ENCODE measurements at places on chromosomes 5 and 9.

- DNase-seq, result no peak
Observed at GRCh38 chr5:5144441-5144840, 4.3 kb downstream of the ADAMTS16 start.

DNA sequence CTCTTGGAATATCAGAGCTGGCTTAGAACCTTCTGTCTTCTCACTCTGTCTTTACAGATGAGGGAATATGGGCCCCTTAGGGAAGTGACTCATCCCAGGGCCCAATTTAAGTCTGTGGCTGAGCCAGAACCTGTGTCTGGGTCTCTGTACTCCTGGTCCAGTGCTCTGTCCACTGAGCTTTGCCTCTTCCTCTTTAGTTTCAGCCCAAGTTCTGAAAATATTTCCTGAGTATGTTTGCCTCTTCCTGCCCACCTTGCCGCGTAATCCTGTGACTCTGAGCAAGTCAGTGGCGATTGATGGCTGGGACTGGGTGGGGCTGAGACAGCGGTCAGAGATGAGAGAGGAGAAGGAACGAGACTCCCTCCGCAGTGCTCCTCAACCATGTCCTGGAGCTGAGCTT, 7.8 kb downstream of the IER5L start:
- DNase-seq, result no peak

DNA sequence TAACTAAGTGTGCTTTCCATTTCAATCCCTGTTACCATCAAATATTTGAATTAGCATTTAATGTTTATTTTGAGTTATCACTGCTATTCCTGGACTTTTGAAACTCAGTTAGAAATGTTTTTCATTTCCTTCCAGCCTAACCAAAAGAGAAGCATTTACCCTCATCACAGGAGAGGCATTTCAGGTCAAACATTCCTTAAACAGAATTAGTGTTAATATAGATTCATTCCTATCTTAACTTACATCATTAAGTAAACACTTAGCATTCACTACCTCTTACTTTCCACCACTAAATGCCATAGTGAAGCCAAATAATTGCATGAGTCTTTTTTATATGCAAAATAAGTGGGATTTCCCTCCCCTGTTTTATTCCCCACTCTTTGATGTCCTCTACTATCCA, 136.6 kb upstream of the OR13F1 start:
- DNase-seq, result no peak

- no peak for DNase-seq
Observed at GRCh38 chr5:81555865-81556264, 161.9 kb upstream of the ACOT12 start.

- DNase-seq, result no peak
Observed at GRCh38 chr5:77599679-77600078, 38.8 kb downstream of the OTP start.

- DNase-seq, result peak; percentile 17
Observed at GRCh38 chr5:78720227-78720985, 71.8 kb upstream of the LHFPL2 start.

DNA sequence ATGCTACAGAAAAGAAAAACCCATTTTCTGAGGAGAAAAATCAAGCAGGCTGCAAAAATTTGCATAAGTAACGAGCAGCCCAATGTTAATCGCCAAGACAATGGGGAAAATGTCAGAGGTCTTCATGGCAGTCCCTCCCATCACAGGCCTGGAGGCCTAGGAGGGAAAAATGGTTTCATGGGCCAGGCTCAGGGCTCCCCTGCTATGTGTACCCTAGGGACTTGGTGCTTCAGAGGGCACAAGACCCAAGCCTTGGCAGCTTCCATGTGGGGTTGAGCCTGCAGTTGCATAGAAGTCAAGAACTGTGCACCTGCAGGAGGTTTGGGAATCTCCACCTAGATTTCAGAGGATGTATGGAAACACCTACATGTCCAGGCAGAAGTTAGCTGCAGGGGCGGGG, 10.4 kb downstream of the CAAP1 start:
- DNase-seq, result no peak

DNA sequence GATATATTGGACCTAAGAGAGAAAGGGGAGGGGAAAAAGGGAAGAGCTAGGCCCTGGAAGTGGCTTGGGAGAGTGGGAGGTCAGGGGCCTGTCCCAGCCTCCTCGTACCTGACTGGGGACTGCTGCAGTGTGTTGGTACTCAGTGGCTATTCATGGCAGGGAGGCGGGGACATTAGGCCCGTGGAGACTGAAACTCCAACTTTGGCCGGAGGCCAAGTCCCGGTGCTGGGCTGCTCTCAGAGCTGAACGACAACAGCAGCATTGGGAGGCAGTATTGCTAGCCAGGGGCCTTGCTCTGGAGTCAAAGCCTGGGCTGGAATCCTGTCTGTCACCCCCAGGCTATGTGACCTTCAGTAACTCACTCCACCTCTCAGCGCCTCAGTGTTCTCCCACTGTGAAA, 37.8 kb downstream of the NEURL1B start:
- DNase-seq, result no peak

- DNase-seq, result no peak
Observed at GRCh38 chr5:96333391-96333790, 99.7 kb downstream of the PCSK1 start.

GRCh38 chr9:2119566-2119965, 104.4 kb downstream of the SMARCA2 start:
- no peak for DNase-seq

- no peak for DNase-seq
Observed at GRCh38 chr9:116276651-116277121, 123.1 kb downstream of the PAPPA start.

- peak; percentile 39 for DNase-seq
Observed at GRCh38 chr5:38297830-38298608, 39.7 kb downstream of the EGFLAM start.

GRCh38 chr5:40276426-40277102, 403.2 kb upstream of the PTGER4 start:
- no peak for DNase-seq

DNA sequence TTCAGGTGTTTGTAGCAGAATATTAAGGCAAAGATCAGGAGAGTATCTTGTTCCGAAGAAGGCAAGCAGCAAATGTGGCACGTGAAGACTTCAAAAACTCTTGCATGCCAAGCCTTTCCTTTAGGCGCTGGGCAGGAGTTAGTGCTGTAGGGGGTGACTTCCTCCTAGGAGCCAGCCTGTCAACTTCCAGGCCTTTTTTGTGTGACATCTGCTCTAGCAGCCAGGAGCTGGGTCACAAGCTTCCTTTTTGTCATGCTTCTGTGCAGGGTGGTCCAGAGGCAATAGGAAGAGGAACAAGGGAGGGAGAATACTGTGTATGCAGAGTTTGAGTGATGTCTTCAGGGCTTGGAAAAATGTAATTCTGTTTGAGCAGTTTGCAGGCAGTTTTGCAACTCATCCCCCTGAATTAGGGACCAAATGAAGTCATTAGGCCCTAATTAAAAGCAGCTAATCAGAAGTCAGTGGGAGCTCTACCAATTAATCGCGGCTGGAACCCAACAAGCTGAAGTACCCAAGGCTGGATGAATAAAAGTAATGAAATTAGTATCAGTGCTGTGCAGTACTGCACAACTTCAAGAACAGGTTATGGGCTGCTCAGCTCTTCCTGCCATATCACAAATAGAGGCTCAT, 53.5 kb downstream of the TLR4 start:
- DNase-seq, result no peak

GRCh38 chr5:133531178-133531577, 81.2 kb downstream of the FSTL4 start:
- no peak for DNase-seq

GRCh38 chr5:155699385-155699784, 627.6 kb upstream of the SGCD start:
- no peak for DNase-seq

GRCh38 chr5:9977070-9977469, 272.6 kb downstream of the ATPSCKMT start:
- no peak for DNase-seq

DNA sequence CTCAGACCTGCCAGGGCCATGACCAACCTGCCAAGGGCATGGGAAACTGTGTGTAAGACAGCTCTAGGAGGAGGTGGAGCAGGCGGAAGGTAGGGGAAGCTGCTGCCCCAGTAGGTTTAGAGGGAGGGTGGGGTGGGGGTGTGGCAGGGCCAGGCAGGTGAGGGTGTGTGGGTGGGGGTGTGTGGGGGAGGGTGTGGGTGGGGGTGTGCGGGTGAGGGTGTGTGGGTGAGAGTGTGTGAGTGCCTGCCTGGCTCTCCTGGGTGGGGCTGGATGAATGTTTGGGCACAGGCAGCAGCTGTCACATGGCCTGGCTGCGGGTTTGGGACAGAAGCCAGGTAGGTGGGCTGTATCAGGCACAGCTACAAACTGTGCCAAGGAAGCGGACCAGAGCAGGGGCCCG, 8.8 kb upstream of the N4BP3 start:
- no peak for DNase-seq

DNA sequence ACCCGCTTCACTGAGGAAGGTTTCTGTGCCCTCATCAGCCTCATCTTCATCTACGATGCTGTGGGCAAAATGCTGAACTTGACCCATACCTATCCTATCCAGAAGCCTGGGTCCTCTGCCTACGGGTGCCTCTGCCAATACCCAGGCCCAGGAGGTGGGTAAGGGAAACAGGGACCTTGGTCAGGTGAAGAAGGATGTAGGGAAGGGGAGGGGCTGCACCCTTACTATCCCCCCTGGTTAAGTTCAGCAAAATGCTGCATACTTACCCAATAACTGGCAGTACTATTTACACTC, 4.4 kb downstream of the SLC4A9 start:
- no peak for DNase-seq

- no peak for DNase-seq
Observed at GRCh38 chr9:75893106-75893505, 2.6 kb downstream of the PCSK5 start.

DNA sequence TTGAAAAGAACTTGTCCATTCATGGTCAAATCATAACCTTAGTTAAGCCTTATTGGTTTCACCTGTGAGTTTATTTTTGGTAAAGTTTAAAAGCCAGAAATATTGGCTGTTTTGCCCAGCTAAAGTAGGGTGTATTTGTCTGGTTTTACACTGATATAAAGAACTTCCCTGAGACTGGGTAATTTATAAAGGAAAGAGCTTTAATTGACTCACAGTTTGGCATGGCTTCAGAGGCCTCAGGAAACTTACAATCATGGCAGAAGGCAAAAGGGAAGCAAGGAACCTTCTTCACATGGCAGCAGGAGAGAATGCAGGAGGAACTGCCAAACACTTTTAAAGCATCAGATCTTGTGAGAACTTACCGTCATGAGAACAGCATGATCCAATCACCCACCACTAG, 55.3 kb downstream of the JAKMIP2 start:
- no peak for DNase-seq

DNA sequence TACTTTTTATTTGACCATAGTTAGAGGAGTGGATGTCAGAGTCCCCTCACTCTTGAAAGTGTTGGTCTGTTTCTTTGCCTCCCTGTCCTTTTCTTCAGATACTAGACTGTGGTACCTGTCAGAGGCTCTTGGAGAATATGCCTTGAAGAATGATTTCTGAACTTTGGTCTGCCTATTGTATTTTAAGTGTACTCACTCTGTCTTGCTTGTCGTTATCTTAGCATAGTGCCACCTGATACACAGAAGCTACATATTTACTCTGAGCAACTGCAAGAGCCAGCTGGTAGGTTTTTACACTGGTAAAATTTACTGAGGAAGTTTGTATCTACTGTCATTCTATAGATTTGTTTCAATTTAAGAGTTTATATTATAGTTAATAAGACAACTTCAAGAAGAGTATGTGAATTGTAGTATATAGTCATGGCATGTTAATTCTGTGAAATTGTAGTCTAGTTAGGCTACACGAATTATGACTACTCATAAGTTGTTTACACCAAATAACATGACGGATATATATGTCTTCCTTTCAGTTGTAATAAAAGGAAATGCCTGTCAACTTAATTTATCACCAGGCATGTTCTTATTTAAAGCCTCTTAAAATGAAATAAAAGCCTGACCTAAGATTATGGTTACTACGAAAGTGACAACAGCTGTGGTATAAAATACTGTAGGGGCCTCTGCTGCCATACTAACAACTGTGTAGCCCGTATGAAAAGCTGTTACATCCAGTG, 201.7 kb downstream of the KDM4C start:
- no peak for DNase-seq

DNA sequence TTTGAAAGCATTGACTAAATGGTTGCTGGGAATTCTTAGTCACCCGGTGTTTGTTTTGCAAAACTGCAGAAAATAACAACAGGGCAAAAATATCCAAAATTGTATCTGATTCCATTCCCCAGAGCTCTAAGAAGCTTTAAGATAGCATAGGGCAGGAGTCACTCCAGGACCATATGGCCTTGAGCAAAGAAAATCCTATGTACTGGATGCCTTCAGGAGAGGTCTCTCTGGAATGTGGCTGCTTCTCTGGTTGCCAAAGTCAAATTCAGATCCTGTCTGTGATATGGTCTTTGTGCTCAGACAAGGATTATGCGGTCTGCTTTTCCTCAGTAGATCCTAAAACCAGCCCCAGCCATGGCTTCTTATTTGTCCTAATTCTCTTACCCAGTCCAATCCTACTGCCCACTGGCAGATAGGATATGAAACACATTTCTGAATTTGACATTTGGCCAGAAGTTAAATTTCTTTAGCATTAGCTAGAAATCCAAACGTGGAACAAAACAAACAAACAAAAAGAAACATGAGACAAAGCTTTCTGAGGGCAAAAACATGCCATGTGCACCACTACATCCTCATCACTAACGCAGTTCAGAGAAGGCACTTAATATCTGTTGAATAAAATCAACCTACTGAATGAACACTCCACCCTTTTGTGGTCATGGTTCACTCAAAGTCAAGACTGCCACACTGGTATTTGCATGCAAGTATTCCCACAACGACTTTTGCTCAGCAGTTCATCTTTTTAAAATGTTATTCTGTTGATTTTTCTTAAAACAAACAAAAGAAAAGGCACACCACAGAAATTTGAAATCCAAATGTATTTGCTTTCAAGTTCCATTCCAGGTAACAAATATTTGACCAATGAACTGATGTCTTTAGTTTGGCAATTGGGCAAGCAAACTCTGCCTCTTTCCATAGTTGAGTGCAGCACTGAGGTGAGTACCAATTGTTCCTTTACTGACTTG, 165.7 kb downstream of the TRPM6 start:
- no peak for DNase-seq

DNA sequence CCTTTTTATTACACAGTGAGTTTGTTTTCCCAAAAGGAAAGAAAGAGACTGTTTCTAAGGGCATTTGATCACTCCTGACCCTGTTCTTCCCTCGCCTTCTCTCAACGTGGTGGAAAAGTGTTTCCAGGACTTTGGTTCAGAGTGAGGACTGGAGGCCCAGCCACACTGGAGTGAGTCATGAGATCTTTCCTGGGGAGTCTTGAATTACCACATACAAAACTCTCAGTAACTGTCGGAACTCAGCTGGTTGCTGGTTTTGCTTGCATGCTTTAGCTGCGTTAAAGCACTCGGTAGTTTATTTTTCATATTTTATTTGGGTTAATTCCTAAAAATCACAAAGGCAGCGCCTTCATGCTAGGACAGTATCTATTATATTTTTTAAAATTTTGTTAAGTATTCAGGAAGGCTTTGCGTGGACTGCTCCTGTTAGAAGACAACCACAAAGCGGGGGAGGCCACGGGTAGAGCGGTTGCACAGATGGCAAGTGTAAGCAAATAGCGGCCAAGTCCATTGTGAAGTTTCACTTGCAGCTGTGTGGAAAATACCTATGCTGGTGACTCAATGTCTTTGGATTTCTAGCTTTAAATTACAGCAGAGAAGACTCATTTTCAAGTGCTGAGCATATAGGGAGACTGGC, 77.7 kb downstream of the ARSB start:
- DNase-seq, result peak; percentile 87
